Chondrocyte (in vitro differentiated cells): ENCODE measurements at places on chromosomes 16 and 17. TPM values are rescaled to one million over a fixed set of nuclear protein-coding genes. Genes with fewer than 3 reads are reported as not detected.

DNA sequence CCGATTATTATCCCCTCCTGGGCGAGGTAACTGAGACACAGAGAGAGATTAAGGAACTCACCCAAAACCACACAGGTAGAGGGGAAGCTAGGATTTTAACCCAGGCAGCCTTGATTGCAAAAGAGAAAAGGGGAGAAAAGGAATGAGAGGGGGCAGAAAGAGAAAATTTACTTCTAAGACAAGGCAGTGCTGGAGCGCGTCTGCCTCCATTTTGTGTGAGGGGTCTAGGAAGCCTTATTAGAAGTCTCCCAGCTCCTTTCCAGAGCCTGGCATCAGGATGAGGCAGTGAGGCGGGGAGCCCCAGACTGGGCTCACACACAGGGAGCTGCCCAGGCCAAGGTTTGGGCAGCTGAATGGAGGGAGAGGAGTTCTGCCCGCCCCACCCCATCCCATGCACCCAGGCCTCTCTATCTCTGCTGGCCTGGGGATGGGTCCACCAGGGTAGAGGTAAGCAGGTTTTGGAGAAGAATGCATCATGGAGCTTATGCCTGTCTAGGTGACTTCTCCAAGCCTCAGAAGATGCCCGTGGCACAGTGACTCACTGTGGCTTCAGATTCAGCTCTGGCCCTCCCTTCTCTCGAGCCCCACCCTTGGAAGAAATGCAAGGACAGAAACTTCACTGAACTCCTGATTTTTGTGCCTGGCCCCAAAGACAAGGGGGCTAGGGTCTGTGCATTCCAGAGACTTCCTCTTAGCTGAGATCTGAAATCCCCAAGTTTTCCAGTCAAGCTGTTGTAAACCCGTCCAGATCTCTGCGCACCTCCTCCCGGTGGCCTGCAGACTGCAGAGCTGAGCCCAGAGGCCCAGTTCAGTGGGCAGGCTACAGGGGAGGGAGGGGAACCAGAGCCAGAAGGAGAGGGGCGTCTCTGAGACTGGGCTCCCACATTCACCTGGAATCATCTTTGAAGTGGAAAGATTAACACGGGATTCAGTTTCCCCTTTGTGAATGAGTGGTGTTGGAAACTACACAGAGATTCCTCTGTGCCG, 95.1 kb upstream of the CDH5 start:
- DNase-seq = no peak

Gene SCIMP
- not detected in 3 replicates for total RNA-seq

- no peak for DNase-seq
Measured at GRCh38 chr16:79272141-79272577, 328.4 kb downstream of the MAF start.

DNA sequence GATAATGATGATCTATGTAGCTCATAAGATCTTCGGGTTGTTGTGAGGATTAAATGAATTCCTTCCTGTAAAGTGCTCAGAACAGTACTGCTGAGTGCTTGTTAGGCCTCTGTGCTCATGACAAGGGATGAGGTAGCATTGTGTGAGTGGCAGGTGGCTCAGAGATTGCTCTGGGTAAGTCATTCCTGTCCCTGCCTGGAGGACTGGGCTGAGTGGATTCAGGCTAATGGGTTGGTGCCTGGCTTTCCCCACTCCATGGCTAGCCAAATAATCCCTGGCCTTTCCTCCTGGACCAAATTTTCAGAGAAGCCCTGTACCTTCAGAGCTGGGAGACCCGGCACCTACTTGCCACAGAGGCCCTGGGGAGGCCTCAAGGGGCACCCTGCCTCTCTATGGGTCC, 1.3 kb upstream of the CCDC92B start:
- DNase-seq = no peak

Gene ANKFN1
- total RNA-seq = not detected in 3 replicates

Gene GAS2L2
- not detected in 3 replicates for total RNA-seq

Gene TMEM114
- not detected in 3 replicates for total RNA-seq

DNA sequence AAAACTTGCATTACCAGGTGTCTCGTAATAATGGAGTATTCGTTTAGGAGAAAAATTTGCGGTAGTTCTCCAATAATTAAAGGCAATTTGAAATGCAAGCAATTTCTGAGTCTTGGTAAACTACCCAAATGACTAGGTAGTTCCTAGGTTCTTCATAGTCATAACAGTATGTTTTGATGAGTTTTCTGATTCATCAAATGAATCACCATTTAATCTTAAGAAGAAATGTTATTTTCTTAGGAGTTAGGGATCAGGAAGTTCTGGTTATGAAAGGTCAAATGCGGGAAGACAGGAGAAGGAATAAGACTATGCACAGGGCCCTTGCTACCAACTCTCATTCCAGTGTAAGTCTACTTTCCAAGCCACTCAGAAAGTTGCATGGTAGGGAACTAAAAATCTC, 221.5 kb upstream of the SOX9 start:
- no peak for DNase-seq

Gene SNF8
- total RNA-seq = 123 to 147 TPM (median 126 TPM) in 3 replicates

Gene SOX8
- 0.10 to 0.15 TPM (median 0.15 TPM) in 3 replicates for total RNA-seq

Gene HSD3B7
- total RNA-seq = 10.8 to 12.4 TPM (median 12.3 TPM) in 3 replicates

Gene HS3ST3B1
- 25.6 to 45.6 TPM (median 27.1 TPM) in 3 replicates for total RNA-seq

Gene CD300LF
- total RNA-seq = not detected in 3 replicates

GRCh38 chr17:45700171-45701090, 83.7 kb upstream of the CRHR1 start:
- DNase-seq = no peak

Gene CLEC10A
- not detected in 3 replicates for total RNA-seq

DNA sequence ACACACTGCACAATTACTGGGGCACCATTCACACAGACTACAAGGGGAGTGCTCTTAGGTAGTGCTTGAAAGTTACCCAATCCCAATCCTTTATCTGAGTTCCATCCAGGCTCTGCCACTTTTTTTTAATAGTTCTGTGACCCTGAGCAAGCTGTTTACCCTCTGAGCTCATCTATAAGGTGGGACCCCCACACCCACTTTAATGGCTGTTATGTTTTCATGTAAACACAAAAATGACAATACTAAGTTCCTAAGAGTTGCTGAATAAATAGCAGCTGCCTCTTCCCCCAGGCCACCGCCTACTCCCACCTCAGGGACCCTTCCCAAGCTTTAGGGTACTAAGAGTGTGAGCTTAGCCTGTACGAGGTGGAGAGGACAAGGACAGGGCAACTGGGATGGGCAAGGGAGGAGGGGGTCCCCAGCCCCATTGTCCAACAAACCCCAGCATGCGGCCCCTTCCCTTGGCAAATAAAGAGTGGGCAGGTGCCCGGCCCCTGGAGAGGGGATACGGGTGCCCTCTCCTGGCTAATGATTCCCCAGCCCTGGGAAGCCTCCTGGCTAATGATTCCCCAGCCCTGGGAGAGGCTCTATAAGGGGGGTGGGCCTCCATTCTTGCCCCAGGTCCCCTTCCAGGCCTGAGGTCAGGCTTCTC, 14.6 kb downstream of the SLC13A2 start:
- no peak for DNase-seq

Gene CEP20
- 16.4 to 25.5 TPM (median 19.7 TPM) in 3 replicates for total RNA-seq

DNA sequence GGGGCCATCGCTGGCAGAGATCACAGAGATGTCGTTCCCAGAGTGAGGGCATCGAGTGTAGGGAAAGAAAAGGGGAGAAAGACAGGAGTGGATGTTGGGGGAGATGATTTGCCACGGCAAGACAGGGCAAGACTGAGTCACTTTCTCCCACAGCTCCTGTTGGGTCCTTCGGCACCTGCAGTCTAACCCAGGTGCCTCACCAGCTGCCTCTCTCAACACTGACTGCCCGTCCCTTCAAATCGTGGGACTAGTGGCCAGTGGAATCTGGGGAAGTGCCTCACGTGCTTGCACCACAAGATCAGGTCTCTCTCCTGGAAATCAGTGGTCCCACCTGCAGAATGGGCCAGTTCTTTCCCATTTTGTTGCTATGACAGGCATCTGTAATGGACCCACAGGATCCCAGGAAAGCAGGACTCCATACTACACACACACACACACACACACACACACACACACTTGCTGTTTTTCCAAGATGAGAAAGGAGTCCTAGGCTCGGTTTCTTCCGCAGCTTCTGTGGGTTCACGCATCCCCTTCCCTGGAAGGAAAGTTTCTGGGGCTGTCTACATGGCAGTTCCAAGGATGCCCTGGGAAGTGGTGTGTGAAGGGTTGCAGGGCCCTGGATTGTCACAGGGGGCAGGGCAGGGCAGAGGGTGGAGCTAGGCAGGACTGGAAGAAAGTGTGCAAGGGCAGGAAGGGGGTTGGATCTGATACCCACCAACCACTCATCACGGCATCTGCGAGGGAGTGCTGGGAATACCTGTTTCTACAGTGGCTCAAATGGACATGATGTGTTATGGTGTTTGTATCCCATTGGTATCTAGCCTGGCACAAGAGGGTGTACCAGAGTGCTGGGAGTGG, 10.2 kb upstream of the CBX8 start:
- no peak for DNase-seq

DNA sequence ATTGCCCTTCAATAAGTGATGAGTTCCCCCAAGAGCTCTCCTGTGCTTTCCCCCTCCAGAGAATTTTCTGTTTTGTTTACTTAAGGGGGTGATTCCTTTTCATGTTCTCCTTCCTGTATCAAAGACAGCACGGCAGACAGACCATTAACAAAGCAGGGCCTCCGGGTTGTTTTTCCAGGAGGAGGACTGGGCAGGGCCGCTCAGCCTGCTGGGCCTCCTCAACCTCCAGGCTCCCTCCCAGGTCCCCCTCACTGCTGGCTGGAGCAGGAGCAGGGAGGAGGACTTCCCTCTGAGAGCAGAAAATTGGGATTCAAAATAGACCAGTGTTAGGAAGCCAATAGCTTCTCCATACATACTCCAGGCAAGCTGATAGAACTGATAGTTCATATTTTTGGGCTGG, 20.4 kb downstream of the SDK2 start:
- DNase-seq = peak; percentile 47

Gene SLC9A5
- total RNA-seq = 3.0 to 5.6 TPM (median 3.4 TPM) in 3 replicates

- no peak for DNase-seq
Measured at GRCh38 chr17:10046786-10047785, 142.0 kb upstream of the RCVRN start.

- DNase-seq = no peak
Measured at GRCh38 chr16:66886321-66886720, 6.0 kb downstream of the PDP2 start.

DNA sequence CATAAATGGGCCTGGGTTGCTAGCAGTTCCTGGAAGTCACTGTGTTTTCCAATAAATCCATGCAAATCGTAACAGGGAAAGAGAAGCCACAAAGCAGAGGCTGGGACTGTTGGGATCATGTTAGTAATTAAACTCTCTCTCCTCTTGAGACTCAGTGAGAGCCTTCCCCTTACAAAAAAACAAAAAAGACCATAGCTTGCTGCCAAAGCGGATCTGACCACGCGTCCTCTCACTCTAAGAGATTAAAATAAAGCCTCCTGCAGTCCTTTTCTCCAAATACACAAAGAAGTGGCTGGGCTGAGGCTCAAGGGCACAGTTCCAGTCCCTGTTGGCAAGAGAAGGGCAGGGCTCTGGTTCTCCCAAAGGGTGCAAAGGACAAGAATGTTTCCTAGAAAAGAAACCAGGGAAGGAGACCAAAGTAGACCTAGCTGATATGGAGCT, 38.5 kb downstream of the PIGL start:
- no peak for DNase-seq

DNA sequence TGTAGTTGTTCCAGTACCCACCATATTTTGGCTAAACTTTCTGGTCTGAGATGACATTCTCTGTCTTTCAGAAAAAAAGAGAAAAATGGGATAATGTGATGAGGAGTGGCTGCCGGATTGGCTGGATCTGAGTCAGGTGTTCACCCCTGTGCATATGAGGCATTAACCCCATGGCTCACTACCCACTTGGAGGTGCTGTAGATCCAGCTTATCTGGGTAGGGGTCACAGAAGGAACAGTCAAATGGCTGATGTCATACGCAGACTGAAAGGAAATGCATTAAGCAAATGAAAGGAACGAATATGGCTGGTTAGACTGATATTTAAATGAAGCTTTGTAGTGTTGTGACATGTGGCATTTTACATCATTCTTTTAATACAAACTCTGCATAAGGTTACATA, 17.3 kb downstream of the MAP2K6 start:
- no peak for DNase-seq

Gene GINS2
- total RNA-seq = 3.1 to 10.9 TPM (median 3.8 TPM) in 3 replicates

- no peak for DNase-seq
Measured at GRCh38 chr17:27083408-27084185, 210.3 kb upstream of the WSB1 start.

Gene CRISPLD2
- total RNA-seq = 1.7 to 12.1 TPM (median 11.7 TPM) in 3 replicates

Gene PLCG2
- 0.94 to 1.1 TPM (median 1.1 TPM) in 3 replicates for total RNA-seq

Gene DRC7
- not detected in 3 replicates for total RNA-seq

Gene SALL1
- total RNA-seq = 0.12 to 0.20 TPM (median 0.13 TPM) in 3 replicates

- peak; percentile 51 for DNase-seq
Measured at GRCh38 chr17:266219-266618, 84.8 kb upstream of the DOC2B start.

DNA sequence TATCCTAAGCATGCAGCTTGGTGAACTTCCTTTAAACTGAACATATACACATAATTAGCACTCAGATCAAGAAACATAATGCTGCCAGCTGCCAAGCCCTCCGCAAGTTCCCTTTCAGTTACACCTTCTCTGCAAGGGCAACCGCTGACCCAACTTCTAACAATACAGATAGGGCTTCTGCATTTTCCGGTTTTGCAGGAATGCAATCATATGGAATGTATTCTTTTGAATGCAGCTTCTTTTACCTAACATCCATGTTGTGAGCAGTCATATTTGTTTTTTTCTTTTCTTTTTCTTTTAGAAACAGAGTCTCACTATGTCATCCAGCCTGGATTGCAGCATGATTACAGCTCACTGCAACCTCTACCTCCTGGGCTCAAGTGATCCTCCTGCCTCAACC, 110.7 kb downstream of the GSG1L start:
- DNase-seq = no peak

Gene COL1A1
- total RNA-seq = 34,852 to 36,120 TPM (median 35,333 TPM) in 3 replicates

- no peak for DNase-seq
Measured at GRCh38 chr17:27991462-27991993, 50.9 kb upstream of the NLK start.
